ENCODE measurements at places on chromosomes 4 and X. TPM values are rescaled to one million over a fixed set of nuclear protein-coding genes. Genes with fewer than 3 reads are reported as not detected.

FAAH2 gene
- 1.5 TPM for total RNA-seq

CSAG1 gene
- not detected for total RNA-seq

- no peak for DNase-seq
- no peaks in the 10 kb centered on the region for H3K4me1 ChIP-seq
- no peak overlapping the region for H3K27ac ChIP-seq
- H3K4me3 ChIP-seq = no peak overlapping the region
- H3K27me3 ChIP-seq = no peaks in the 10 kb centered on the region
Observed at GRCh38 chrX:134847133-134847532, 143.7 kb upstream of the SMIM10 start.

GRCh38 chr4:107248571-107248970 lies 212.5 kb upstream of the DKK2 start:
- no peak for DNase-seq
- H3K4me1 ChIP-seq = no peaks in the 10 kb centered on the region
- no peak overlapping the region for H3K4me3 ChIP-seq

GRCh38 chrX:17403189-17403691 lies 28.2 kb downstream of the NHS start:
- no peaks in the 10 kb centered on the region for H3K4me1 ChIP-seq
- no peaks in the 10 kb centered on the region for H3K36me3 ChIP-seq
- H3K27ac ChIP-seq = no peak overlapping the region
- H3K4me3 ChIP-seq = no peak overlapping the region

DNA sequence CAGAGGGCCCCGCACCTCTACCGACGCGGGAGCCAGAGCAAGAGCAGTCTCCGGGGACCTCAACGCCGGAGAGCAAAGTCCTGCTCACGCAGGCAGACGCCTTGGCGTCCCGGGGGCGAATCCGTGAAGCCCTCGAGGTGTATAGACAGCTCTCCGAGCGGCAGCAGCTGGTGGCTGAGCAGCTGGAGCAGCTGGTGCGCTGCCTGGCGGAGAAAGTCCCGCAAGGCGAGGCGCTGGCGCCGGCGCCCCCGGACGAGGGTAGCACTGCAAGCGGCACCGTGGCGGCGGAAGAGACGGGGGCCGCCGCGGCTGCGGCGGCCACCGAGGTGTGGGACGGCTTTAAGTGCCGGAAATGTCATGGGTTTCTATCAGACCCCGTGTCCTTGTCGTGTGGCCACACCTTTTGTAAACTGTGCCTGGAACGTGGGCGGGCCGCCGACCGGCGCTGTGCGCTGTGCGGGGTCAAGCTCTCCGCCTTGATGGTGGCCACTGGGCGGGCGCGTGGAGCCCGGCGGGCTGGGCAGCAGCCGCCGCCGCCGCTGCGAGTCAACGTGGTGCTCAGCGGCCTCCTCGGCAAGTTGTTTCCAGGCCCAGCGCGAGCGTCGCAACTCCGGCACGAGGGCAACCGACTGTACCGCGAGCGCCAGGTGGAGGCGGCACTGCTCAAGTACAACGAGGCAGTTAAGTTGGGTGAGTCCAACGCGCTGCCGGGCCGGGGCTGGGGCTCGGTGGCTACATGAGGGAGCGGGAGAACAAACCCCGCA lies 672 bp downstream of the LONRF3 start:
- H3K4me3 ChIP-seq = peak overlapping the region; percentile 62
- no peaks in the 10 kb centered on the region for H3K4me1 ChIP-seq
- H3K36me3 ChIP-seq = no peaks in the 10 kb centered on the region
- DNase-seq = no peak
- peak overlapping the region; percentile 89 for H3K27ac ChIP-seq
- H3K27me3 ChIP-seq = no peaks in the 10 kb centered on the region

- no peak overlapping the region for H3K4me3 ChIP-seq
- H3K27me3 ChIP-seq = no peaks in the 10 kb centered on the region
- no peak for DNase-seq
- H3K36me3 ChIP-seq = no peaks in the 10 kb centered on the region
- H3K27ac ChIP-seq = no peak overlapping the region
Observed at GRCh38 chr4:1624519-1624910, 59.6 kb downstream of the FAM53A start.

GRCh38 chr4:58760737-58761136 lies 1650.6 kb upstream of the IGFBP7 start:
- no peaks in the 10 kb centered on the region for H3K27me3 ChIP-seq
- no peaks in the 10 kb centered on the region for H3K36me3 ChIP-seq
- H3K4me1 ChIP-seq = no peaks in the 10 kb centered on the region
- no peak overlapping the region for H3K27ac ChIP-seq

- no peaks in the 10 kb centered on the region for H3K4me1 ChIP-seq
- no peaks in the 10 kb centered on the region for H3K27me3 ChIP-seq
- no peak for DNase-seq
- H3K36me3 ChIP-seq = no peaks in the 10 kb centered on the region
Observed at GRCh38 chr4:87932718-87933141, 42.8 kb upstream of the SPP1 start.

- no peak overlapping the region for H3K27ac ChIP-seq
- H3K4me1 ChIP-seq = no peaks in the 10 kb centered on the region
- DNase-seq = no peak
- H3K36me3 ChIP-seq = no peaks in the 10 kb centered on the region
- peak overlapping the region; percentile 32 for H3K4me3 ChIP-seq
Observed at GRCh38 chrX:119887721-119888425, 7.8 kb upstream of the AKAP14 start.

Measured in right atrium auricular region (tissue), 2 donors.